C1 segment of cervical spinal cord (tissue), 14 donors: ENCODE measurements at places on chromosomes 6 and 20.

DNA sequence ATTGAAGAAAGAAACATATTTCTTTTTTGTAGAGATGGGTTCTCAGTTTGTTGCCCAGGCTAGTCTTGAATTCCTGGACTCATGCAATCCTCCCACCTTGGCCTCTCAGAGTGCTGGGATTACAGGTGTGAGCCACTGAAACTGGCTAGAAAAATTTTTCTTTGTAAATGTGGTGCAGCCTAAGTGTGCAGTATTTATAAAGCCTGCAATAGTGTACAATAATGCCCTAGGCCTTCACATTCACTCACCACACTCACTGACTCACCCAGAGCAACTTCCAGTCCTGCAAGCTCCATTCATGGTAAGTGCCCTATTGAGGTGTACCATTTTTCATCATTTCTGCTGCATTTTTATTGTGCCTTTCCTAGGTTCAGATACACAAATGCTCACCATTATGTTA lies 31.4 kb downstream of the NHSL1 start:
- DNase-seq = no peak

GRCh38 chr6:137390334-137390733 lies 103.9 kb downstream of the OLIG3 start:
- no peak for DNase-seq

GRCh38 chr6:156686301-156686994 lies 90.7 kb upstream of the ARID1B start:
- DNase-seq = peak; percentile 52

GRCh38 chr6:126064257-126064747 lies 78.0 kb downstream of the TRMT11 start:
- no peak for DNase-seq

- DNase-seq = no peak
These were observed 125.8 kb downstream of the DLL1 start for GRCh38 chr6:170165085-170165470.

GRCh38 chr20:18048176-18048575 lies 9.5 kb downstream of the OVOL2 start:
- DNase-seq = no peak

- DNase-seq = no peak
These were observed 8.0 kb upstream of the STX7 start for GRCh38 chr6:132520953-132521352.

GRCh38 chr6:70956191-70956450 lies 739 bp downstream of the B3GAT2 start:
- no peak for DNase-seq

GRCh38 chr20:46323557-46323956 lies 15.3 kb upstream of the CDH22 start:
- no peak for DNase-seq

GRCh38 chr6:41748102-41748477 lies 893 bp upstream of the PGC start:
- DNase-seq = no peak

GRCh38 chr6:142857233-142857761 lies 87.7 kb downstream of the HIVEP2 start:
- DNase-seq = no peak

GRCh38 chr20:44166477-44166876 lies 20.5 kb downstream of the JPH2 start:
- DNase-seq = no peak

- DNase-seq = no peak
These were observed 7.4 kb upstream of the C20orf144 start for GRCh38 chr20:33654680-33655161.

GRCh38 chr6:145583753-145584152 lies 151.6 kb downstream of the EPM2A start:
- no peak for DNase-seq

- DNase-seq = no peak
These were observed 2.2 kb upstream of the CENPB start for GRCh38 chr20:3788685-3789155.

GRCh38 chr6:46505693-46506512 lies 14.7 kb upstream of the RCAN2 start:
- DNase-seq = no peak

- DNase-seq = no peak
These were observed 94.2 kb upstream of the EXOC2 start for GRCh38 chr6:786946-787763.

DNA sequence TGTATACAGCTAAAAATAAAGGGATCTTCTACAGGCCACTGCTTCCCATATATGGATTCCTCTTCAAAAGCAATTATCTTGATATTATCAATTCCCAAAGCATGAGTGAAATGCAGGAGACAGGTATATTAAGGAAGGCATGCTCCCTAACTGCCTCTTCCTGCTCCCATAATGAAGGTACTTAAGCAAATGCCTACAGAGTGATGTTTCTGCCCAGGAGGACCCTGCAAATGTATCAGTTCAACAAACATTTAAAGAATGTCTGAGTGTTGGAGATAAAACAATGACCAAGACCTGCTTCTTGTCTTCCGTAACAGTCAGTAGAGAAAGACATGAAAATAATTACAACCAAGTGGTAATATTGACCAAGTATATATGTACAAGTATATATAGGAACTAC lies 4.2 kb downstream of the UBE2J1 start:
- no peak for DNase-seq

DNA sequence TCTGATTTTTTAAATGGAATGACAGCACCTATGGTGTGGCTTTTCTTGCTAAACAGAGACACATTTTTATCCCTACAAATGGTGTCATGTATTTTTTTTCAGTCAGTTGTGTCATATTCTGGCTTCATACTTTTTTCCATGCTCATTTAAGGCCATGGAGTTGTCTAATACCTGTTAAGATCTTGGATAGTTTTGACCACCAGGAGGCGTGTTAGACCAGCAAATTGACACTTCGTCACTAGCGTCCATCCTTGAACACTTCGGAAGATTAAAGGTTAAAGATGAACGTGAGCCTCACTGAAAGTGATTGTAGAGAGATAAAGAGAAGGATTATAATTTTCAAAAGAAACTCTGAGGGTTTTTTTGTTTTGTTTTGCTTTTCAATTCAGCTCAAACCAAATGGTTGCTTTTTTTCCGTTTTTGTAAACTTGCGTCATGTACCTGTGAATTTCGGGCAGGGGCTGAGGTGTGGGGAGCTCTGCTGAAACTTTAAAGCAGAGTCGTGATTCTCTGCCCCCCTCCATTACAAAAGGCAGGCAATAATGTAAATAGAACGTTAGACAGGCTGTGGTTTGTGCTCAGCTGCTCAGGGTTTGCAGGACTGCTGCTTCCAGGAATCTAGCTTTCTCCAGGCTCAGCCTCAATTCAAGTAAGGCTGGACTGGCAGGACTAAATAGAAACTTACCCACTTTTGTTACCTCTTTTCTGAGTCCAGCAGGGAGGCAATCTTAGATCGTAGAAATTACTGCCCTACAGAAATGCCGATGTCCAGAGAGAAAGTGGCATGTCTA lies 245.1 kb downstream of the FOXA2 start:
- DNase-seq = no peak

GRCh38 chr6:90044182-90044832 lies 150.0 kb downstream of the GJA10 start:
- no peak for DNase-seq

GRCh38 chr6:148500402-148500801 lies 157.8 kb downstream of the SASH1 start:
- DNase-seq = no peak

GRCh38 chr6:14743474-14744211 lies 502.2 kb upstream of the JARID2 start:
- no peak for DNase-seq

GRCh38 chr20:37185686-37186085 lies 6.3 kb upstream of the MROH8 start:
- no peak for DNase-seq
